Fibroblast of pulmonary artery (primary cell): ENCODE measurements at places on chromosomes 16 and 17.

GRCh38 chr17:9239246-9239792, 218.0 kb downstream of the NTN1 start:
- no peak for DNase-seq

DNA sequence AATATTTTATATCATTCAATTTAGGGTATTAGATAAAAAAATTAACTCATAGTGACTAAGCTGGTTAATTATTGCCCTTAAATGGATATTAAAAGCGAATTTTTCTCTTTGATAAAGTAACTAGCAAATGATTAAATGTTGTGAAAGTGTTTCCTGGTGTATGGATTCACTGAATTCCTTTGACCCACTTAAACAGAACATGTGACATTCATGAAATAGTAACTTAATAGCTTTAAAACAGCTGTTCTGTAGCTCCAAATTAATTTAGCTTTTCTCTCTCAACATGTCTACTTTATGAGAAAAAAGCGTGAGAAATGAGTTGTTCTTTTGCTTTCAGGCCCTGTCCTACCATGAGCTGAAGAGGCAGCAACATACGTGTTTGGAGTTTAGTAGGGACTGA, 36.4 kb upstream of the APPBP2 start:
- no peak for DNase-seq

GRCh38 chr16:11200592-11200991, 55.4 kb downstream of the SOCS1 start:
- DNase-seq, result no peak

DNA sequence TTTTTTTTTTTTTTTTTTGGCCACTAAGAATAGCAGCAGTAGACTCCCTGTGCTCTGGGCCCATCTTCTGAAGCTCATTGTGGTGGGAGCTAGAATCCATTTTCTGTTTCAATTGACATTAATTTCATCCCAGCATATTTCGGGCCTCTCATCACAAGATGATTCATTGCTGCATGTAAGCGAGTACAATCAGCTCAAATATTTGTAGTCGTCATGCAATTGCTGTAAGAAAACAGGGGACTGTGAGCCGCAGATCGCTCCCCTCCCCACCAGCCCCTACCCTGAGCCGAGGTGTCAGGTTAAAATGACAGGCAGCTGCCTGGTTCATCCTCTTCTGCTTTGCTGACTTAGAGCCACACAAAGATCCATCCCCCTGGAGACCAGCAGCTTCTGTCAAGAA, 358.8 kb upstream of the CDH5 start:
- peak; percentile 59 for DNase-seq

DNA sequence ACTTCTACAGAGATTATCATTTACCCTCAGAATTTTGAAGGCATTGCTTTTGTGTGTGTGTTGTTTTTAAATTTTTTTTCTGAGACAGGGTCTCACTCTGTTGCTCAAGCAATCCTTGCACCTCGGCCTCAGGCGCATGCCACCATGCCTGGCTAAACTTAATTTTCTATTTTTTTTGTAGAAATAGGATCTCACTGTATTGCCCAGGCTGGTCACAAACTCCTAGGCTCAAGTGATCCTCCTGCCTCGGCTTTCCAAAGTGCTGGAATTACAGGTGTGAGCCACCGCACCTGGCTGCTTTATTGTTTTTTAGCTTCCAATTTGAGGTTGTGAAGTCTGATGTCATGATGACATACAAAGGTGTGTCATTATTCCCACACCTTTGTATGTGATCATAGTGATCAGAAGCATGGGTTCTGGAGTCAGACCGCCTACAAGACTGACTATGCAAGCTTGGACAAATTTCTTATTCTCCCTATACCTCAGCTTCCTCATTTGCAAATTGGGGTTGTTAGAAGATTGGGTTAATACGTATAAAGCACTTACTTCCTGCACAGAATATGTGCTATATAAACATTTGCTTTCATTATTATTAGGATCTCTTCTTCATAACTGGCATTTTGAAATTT, 5.8 kb downstream of the SEPHS2 start:
- DNase-seq, result no peak

GRCh38 chr17:223723-224471, 42.4 kb upstream of the DOC2B start:
- DNase-seq, result no peak

DNA sequence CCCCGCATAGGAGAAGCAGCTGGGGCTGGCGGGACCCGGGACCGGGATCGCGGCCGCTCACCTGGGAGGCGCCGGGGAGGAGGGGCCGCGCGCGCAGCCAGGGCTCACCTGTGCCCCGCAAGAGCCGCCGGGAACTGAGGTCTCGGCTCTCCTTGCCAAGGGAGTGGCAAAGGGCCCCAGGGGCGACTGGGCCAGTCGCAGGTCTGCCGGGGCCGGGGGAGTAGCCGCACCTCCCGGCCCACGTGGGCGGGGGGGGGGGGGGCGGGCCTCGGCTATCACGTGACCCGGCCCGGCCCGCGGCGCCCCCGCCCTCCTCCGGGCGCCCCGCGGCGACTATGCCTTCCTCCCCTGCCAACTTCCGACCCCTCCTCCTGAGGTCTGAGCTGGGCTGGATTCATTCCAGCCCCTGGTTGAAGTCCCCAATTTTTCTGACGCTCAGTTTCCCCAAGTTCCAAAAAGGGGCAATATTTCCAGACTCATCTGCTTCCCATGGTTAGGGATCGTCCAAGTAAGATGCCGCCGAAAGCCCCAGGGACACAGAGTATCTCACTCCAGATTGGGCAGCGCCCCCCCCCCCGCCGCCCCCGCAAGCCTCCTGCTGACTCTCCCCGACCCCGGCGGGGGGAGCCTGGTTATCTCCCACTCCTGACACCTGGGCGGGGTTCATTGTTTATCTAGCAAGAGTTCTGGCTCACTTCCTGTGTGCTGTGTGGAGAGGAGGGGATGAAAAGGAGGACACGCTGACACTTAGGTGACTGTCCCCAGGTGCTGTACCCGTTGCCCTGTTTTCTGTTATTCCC, at the start of gene TMC6:
Gene TMC6 (minus strand): TSS at position 205 of the 800 bp plus-strand sequence. CDS start 1,923 bp downstream, outside the sequence.
- no peak for DNase-seq

GRCh38 chr17:5893741-5894140, 176.4 kb upstream of the WSCD1 start:
- no peak for DNase-seq

GRCh38 chr17:66300956-66301355, 1.5 kb upstream of the PRKCA start:
- DNase-seq, result peak; percentile 27

- DNase-seq, result no peak
Measured at GRCh38 chr16:57579361-57579665, 36.9 kb downstream of the ADGRG5 start.

DNA sequence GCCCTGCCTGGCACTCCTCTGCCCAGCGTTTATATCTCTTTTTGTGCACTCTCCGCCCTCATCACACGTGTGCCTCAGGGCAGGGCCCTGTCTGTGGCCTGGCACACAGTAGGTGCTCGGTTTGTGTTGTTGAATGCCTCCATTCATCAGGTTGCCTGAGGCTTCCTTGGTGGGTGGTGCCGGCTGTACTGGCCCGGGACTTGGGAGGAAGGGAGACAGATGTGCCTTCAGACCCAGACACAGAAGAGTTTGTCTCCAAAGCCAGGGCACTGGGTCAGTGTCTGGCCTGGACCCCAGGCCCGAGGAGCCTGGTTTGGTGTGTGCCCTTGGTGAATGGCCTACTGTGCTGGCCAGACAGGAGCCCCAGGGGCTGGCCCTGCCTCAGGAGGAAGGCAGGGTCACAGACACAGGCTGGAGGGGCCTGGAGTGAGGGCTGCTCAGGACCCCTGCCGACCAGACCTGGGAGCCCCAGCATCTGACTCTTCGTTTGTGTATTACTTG, 71.6 kb downstream of the RAI1 start:
- no peak for DNase-seq

DNA sequence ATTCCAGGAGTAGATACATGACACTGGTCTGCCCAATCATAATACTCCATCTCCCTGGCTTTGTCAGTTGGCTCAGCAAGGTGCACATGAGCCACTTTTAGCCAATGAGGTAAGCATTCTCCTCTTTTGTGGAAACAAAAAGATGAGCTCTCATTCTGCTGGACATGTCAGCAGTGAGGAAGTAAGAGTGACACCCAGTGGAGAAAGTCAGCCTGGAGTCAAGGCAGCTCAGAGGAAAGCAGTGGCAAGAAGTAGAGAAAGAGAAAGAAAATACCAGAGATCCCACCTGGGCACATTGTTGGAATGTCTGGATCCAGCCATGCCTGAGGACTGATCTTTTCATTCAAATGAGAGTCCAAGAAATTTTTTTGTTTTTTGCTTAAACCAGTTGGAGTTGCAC, 496.9 kb upstream of the C16orf82 start:
- DNase-seq, result no peak

- DNase-seq, result no peak
Measured at GRCh38 chr16:78895681-78896080, 704.9 kb downstream of the MAF start.

GRCh38 chr17:28906706-28907438, 4.0 kb upstream of the DHRS13 start:
- no peak for DNase-seq

- no peak for DNase-seq
Measured at GRCh38 chr17:39737760-39738567, at the start of gene GRB7. Gene GRB7, plus strand, starts transcription at chr17:39737938. Its CDS starts 4,364 bp downstream, at chr17:39742302.

GRCh38 chr16:82265809-82266208, 95.8 kb upstream of the MPHOSPH6 start:
- no peak for DNase-seq

- no peak for DNase-seq
Measured at GRCh38 chr17:14121952-14122351, 52.6 kb downstream of the COX10 start.

DNA sequence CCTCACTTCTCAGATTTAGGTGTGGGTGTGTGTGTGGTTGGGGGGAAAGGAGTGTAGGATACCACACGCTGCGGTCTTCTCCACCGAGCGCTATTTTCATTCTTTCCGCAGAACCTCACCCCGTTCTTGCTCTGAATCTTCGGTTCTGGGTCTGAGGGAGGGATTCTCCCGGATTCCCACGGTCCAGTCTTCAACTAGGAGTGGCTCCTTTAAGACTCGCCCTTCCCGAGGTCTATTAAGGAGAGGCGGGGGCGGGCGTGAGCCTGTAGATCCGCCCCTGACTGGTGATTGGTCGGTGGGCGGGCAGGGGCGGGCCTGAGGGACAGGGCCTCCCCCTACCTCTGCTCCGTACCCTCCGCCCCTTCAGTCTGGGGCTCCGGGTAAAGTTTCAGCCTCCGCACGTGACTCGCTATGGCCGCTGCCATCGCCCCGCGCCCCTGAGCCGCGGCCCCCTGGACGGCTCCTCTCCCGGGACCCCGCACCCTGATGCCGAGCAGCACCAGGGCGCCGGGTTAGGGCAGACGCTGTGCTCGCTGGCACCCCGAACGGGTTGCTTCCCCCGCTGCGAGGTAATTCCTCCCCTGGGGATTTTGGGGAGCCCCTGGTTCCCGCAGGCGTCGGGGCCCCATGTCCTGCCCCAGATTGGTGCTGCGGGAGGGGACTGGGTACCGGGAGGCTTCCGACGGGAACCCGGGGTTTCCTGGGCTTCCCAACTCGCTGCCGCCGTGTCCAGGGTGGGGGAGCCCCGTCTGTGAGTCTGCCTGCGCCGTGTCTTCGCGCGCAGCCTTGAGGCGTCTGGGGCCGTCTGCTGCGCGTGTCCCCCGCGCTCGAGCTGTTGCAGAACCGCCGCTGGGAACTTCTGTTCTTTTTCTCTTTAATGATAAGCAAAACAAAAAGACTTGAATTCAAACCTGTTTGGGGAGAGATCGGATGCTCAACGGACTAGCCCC, 9.2 kb downstream of the RARA start:
- peak; percentile 96 for DNase-seq

DNA sequence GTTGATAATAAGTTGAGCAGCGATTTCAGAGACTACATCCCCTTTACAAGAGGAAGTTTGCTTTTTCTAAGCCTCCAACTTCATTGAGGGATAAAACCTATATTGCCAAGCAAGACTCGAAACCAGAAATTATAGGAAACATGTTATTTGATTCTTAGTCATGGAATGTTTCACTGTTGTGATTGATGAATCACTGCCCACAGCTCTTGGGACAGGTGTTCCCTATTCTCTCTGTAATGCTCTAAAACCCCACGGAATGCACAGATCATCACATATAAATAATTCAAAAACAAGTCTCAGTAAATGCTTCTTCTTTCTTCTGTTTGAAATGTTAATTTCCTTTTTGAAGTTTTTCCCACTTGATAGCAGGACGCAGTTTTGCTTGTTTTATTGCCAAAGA, 809.5 kb upstream of the GOT2 start:
- no peak for DNase-seq

- DNase-seq, result no peak
Measured at GRCh38 chr17:80631142-80632045, 86.8 kb downstream of the RPTOR start.

DNA sequence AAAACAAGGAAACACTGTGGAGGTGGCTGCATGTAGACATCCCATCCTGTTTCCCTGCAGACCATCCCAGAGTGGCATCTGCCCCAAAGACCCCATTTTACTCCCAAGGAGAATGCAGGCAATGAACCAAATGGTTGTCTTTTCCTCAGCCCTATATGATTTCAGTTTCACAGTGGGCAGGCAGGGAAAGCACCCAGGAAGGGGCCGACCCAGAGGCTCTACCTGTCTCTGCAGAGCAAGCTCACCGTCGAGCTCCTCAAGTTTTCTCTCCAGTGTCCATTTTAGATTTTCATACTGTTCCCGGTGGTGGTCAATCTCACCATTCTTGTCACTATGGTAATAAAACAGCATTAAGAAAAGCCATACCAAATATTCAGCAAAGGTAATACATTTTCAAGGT, 14.6 kb downstream of the CCDC57 start:
- no peak for DNase-seq
